ENCODE measurements at places on chromosomes 2 and 18.

- peak; percentile 74 for DNase-seq
These were observed 1.5 kb upstream of the FLACC1 start for GRCh38 chr2:201358684-201359083.

GRCh38 chr18:53991805-53992204 is 232.7 kb downstream of the MBD2 start:
- no peak for DNase-seq

DNA sequence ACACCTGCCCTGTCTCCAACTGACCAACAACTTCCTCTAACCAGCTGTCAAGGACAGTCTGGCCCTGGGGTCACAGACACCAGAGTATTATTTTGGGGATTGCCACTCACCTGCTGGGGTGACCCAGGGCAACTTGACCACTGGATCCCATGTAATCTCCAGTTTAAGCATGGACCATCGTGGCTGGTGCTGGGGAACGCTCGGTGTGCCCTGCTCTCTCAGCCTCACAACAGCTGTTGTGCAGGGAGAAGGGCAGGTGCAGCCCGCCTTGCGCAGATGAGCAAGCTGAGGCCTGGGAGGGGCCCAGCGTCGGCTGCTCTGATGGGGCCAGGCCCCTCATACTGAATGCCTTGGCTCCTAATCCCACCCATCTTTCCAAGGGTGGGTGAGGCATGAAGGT is 21.0 kb upstream of the INHBB start:
- no peak for DNase-seq

DNA sequence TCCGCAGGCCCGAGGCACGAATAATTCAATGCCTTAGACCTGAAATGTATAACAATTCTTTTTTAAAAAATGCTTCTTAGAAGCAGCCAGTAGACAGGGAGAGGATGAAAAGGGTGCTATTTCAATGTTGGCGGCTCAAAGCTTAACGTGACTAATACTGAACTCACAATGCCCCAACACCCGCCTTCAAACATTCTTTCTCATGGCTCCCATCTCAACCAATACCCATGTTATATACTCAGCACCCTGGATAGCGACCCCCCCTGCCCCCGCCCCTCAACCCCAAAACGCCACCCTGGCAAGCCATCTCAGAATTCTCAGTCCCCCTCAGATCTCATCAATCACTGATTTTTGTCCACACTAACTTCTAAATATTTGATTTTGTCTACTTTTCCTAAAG is 4.4 kb downstream of the FBXO41 start:
- no peak for DNase-seq

DNA sequence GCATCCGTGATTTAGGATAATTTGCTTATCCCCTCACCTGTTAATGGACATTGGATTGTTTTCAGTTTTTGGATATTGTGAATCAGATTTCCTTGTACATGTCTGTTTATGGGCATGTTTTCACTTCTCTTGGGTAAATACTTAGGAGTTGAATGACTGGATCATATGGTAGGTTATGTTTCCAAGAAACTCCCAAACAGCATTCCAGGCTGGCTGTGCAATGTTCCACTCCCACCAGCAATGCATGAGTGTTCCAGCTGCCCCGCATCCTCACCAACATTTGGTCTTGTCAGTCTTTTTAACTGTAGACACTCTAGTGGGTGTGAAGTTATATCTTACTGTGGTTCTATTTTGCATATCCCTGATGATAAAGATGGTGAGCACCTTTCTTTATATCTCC is 8.9 kb upstream of the LRRFIP1 start:
- peak; percentile 64 for DNase-seq

DNA sequence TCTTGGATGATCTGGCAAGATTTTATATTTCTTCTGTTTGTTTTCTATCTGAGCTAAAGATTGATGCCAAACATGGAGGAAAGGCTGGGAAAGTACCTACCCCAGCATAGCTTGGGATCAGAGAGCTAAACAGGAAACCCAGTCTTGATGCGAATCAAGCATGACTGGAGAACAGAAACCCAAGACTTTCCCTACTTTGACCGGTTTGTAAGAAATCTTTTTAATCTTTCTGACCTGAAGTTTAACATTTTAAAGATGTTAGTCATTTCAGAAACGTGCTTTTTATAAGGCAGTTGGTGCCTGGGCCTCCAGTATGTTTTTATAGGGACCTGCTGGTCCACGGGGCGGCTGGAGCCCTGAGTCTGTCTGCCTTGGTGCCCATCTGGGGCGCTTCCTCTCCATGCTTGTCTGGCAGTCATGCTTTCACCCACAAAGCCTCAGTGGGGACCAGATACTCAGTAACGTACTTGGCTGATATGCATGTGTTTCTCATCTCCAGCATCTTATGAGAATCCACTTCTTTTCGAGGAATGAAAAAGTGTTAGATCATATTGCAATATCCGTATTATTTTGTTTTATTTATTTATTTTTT is 266.5 kb downstream of the PTGR3 start:
- DNase-seq: no peak

DNA sequence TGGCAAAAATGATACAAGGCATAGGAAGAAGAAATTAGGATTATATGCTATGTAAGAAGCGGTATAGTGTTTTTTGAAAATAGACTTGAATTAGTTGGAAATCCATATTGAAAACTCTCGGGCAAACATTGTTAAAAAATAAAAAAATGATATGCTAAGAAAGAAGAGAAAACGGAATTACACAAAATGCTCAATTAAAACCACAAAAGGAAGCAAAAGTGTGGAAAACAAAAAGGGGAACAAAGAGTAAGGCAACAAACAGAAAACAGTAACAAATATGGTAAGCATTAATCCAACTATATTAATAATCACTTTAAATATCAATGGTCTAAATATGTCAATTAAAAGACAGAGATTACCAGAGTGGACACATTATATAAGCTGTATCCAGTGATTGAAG is 58.4 kb downstream of the TXNL1 start:
- no peak for DNase-seq

GRCh38 chr2:105772362-105772761 is 27.6 kb downstream of the NCK2 start:
- no peak for DNase-seq

Data from AG08396 (cell line).